Smooth muscle cell of the brain vasculature (primary cell): ENCODE measurements at places on chromosomes 5 and 9.

- no peak for DNase-seq
Measured at GRCh38 chr9:116300360-116300870, 146.8 kb downstream of the PAPPA start.

DNA sequence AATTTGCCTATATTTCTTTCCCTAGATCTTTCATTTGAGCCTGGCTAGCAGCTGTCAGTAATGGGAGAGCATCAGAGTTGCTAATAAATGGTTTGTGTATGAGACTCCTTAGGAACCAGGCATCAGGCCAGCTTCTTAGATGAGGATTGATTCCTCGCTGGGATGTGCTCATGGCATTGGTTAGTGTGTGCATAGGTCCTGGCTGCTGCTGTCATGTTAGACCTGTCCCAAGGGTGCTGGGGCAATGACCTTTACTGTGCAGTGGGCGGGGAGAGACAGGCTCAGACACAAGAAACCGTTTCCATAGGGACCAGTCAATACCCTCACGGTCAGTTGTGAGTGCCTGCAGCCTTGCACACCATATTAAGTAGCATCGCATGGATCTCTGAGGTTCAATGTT is 112.3 kb upstream of the NR3C1 start:
- no peak for DNase-seq

DNA sequence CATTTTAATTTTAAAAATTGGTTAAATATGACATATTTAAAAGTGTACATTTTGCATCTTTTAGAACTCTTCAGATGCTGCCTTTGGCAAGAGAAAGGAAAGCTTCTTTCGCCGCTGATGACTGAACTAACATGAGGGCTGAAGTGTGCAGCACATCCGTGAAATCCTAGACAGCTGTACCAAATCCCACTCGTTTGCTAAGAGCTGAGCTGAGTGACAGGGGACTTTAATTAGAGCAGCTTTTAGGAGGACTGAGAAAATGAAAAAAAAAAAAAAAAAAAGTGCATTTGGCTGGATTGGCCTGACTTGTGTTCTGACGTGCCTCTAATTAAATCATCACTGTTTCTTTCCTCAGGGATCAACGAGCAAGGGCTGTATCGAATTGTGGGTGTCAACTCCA is 271.3 kb downstream of the ARHGAP26 start:
- DNase-seq, result no peak

GRCh38 chr5:131661933-131662332 is 26.9 kb upstream of the RAPGEF6 start:
- DNase-seq, result no peak

DNA sequence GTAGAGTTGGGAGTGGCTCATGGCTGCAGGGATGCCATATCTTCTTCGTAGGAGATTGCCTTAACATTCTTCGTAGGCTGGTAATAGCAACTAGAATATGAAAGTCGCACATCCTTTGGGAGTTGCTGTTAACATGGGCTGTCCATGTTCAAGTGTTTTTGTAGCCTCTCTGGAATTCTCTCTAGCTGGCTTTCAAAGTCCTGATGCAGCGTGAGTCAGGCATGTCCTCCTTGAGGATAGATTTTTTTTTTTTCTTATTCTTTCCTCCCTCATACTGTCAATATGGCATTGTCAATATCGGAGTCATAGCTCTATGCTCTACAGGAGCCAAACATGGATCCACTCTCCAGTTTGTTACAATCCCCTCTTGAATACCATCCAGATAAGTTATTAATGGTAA is 494.8 kb upstream of the WWC1 start:
- DNase-seq, result no peak

DNA sequence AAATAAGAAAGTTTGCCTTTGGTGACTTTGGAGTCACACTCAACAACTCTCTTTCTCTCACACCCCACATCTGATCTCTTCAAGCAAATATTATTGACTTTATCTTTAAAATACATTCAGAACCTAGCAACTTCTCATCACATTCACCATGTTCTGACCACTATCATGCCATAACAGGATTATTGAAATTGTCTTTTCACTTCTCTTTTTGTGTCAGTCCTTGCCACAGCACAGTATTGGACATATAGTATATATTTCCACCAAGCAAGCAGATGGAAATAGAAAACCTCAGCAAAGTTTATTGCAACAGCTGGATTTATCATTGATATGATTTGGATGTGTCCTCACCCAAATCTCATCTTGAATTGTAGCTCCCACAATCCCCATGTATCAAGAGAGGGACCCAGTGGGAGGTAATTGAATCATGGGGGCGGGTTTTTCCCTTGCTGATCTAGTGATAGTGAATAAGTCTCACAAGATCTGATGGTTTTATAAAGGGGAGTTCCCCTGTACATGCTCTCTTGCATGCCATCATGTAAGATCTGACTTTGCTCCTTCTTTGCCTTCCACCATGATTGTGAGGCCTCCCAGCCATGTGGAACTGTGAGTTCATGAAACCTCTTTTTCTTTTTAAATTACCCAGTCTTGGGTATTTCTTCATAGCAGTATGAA is 26.9 kb upstream of the ITGA1 start:
- no peak for DNase-seq

GRCh38 chr5:7609726-7610125 is 213.8 kb downstream of the ADCY2 start:
- DNase-seq, result no peak

GRCh38 chr9:18268381-18268780 is 205.6 kb upstream of the ADAMTSL1 start:
- DNase-seq, result no peak

- no peak for DNase-seq
Measured at GRCh38 chr5:171521679-171522078, 102.2 kb downstream of the FGF18 start.

- no peak for DNase-seq
Measured at GRCh38 chr5:126315341-126315740, 107.9 kb upstream of the GRAMD2B start.
